ENCODE measurements at places on chromosomes 12 and 14. TPM values are rescaled to one million over a fixed set of nuclear protein-coding genes. Genes with fewer than 3 reads are reported as not detected.

GRCh38 chr14:80678436-80678835 is 263.1 kb downstream of the CEP128 start:
- no peaks in the 10 kb centered on the region for H3K4me1 ChIP-seq
- H3K4me3 ChIP-seq, result no peak overlapping the region
- no peaks in the 10 kb centered on the region for H3K36me3 ChIP-seq
- no peak for DNase-seq

Gene CEBPE
- total RNA-seq, result not detected

DNA sequence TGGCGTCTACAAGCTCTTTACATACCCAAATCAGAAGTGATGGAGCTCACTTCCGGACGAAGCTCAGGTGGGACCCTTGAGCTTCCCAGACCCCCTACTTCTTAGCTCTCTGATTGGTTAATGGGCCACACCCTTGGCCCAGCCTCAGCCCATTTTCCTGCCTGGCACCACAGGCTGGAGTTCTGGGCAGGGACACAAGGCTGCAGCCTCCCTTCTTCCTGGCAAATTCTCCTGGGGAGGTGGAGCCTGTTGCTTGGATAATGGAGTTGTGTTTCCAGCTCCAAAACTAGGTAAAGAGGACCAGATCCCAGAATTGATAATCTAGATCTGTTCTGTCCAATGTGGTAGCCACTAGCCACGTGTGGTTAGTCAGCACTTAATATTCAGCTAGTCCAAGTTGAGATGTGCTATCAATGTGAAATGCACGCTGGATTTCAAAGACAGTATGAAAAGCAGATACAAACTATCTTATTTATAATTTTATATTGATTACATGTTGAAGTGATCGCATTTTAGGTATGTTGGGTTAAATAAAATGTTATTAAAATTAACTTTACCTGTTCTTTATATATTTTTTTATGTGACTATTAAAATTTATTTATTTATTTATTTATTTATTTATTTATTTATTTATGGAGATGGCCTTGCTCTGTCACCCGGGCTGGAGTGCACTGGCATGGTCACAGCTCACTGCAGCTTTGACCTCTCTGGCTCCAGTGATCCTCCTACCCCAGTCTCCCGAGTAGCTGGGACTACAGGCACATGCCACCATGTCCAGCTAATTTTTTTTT is 12.6 kb upstream of the FAIM2 start:
- no peak overlapping the region for H3K27ac ChIP-seq
- no peaks in the 10 kb centered on the region for H3K36me3 ChIP-seq
- DNase-seq, result no peak
- H3K4me3 ChIP-seq, result no peak overlapping the region
- H3K4me1 ChIP-seq, result peaks cover 8% of the 10 kb centered on the region

Gene CCDC92
- 48.6 TPM for total RNA-seq

Gene C1QL4
- total RNA-seq, result not detected

DNA sequence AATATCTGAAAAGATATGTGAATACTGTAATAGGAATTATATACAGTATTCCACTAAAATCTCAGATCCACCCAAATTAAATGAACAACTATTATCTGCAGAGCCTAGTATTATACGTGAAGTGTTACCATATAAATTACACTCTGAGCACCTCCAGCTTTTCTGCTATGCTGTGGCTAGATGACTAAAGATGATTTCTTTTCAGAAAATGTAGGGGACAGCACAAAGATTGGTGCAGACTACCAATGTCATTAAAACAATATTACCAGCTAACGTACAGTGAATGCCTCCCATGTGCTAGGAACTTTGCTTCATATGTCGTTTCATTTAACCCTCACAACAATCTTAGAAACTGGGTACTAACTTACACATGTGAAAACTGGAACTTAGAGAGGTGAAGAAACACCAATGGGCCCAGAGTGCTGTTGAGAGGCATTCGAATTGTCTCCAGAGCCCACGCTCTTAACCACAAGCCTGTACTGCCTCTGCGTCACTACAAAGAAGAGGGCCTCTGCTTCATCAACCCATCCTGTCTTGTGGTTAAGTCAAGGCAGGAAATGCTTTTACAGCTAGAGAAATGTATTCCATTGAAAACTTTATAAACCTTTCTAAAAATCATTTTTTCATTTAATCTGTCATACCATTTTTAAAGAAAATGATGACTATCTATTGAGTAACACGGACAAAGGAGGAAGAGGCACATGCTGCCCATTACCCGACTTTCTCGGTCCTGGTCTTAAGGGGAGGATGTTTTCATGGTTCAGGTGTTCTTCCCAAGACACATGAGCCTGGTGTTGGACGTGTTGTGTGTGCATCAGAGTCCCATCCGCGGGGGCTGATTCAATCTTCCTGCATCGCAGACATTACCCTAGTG is 1.3 kb downstream of the GPR65 start:
- no peaks in the 10 kb centered on the region for H3K4me1 ChIP-seq
- DNase-seq, result no peak
- peak overlapping the region; percentile 67 for H3K27ac ChIP-seq
- peak overlapping the region; percentile 42 for H3K4me3 ChIP-seq
- H3K36me3 ChIP-seq, result no peaks in the 10 kb centered on the region

GRCh38 chr12:100185361-100185894 is 15.2 kb upstream of the ACTR6 start:
- no peak overlapping the region for H3K27ac ChIP-seq
- DNase-seq, result no peak
- no peaks in the 10 kb centered on the region for H3K36me3 ChIP-seq
- no peaks in the 10 kb centered on the region for H3K27me3 ChIP-seq

Data from upper lobe of right lung (tissue), 1 donor.